ENCODE measurements at places on chromosomes 11 and 22.

DNA sequence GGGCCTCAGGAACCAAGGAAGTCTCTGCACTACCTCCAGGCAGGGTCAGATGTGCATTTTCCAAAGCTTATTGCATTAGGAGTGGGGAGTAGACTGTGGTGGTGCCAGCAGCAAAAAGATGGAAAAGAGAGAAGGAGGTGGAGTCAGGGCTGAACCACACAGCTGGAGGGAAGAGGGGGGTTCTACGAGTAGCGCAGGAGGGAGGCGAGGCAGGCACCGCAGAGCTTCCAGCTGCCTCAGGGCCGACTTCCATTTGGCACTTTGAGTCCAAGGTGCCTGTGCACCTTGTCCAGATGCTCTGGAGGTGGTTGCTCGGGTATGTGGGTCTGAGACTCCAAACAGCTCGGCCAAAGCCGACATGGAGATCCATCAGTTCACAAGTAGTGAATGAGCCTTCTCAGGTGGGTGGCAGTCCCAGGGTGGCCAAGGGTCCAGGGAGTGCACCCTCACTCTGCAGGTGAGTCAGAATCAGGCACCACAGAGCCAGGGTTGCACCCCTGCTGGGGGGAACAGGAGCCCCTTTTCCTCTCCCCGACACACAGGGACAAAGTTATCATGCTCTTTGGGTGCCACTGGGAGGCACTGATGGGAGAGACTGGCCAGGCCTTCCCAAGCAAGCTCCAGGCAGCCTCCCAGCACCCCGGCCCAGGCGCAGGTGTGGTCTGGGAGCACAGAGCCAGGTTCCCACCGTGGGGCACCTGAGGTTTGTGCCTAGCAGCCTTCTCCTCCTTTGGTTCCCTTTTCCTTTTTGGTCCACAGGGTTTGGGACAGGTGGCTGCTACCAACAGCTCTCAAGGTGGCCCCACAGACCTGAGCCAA lies 30.2 kb downstream of the GGT5 start:
- DNase-seq: no peak

DNA sequence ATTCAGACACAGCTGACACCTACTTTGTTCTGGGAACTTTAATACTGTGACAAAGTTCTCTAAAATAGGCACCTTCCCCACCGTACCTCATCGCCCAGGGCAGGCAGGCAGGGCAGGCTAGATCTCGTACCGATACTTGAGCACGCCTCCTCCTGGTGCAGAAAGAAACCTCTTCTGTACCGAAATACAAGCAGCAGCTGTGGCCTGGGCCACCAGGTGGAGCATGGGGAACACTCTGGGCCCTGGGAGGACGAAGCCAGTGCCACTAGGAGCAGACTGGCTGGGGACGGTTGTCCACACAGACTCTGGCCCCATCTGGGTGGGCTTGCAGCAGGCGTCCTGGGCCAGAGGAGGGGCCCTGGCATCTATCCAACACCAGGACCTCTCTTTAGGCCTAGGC lies 12.8 kb downstream of the PMM1 start:
- peak; percentile 20 for DNase-seq

DNA sequence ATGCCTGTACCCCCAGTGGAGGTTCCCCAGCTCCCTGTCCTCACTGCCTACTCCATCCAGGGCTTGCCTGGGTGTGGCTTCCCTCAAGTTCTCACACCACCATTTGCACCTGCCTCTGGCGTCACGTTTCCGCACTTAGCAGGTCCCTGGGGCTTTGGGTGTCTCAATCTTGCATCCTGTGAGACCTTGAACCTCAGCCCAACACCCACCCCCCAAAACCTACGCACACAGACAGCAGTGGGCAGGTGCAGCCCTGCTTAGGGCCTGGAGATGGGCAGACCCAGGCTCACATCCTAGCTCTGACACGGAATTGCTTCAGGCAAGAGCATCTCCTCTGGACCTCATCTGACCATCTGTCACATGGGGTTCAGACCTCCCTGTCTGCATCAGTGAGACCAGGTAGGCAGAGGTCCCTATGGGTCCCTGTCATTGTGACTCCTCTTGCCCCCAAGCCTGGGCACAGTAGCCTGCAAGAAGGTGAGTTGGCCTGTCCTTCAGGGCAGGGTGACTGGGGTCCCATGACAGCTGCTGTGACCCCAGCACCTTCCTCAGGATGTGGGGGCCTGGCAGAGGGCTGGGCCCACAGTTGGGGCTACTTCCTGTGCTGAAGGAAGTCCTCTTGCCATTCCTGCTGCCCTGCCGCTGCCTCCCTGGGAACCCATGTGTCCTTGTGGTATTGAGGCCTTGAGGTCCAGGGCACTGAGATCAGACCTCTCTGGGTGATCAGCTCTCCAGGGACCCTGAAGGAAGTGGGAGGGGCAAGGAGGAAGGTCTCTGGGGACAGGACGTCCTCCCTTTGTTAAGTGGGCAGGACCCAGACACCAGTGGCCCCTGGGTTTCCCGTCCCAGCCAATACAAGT lies 2.0 kb downstream of the SIPA1 start:
- peak; percentile 66 for DNase-seq

DNA sequence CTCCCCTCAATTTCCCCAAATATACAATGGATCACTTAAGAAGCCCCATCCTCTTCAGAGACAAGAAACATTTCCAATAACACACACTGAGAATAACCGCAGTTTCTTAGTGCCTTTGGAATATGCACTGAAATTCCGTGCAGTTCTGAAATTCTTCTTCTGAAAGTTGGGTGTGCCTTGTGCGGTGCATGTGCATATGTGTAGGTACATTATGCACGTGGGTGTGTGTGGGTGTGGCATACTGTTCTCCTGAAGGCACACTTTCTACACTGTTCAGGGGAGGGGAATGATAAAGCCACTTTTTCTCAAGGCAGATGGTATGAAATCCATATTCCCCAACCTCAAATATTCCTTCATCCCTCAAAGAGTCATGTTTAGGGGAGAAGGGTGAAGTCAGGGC lies 1.7 kb downstream of the EXPH5 start:
- no peak for DNase-seq

- no peak for DNase-seq
Observed at GRCh38 chr11:102115557-102115956, 5.3 kb downstream of the YAP1 start.

DNA sequence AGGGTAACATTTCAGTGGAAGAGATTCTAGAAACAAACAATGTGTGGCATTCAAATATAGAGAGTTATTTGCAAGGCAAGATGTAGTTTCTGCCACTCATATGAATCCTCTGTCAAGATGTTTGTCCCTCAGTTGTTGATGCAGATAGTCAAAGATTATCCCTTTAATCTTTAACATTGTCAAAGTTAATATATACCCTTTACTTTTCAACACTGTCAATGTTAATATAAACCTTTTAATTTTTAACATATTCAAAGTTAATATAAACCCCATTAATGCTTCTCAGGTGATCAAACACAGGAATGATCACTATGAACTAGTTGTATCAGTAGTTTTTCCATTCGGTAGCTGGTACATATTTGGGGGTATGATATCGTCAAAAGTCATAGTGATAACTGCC lies 51.9 kb upstream of the PICALM start:
- DNase-seq: no peak

DNA sequence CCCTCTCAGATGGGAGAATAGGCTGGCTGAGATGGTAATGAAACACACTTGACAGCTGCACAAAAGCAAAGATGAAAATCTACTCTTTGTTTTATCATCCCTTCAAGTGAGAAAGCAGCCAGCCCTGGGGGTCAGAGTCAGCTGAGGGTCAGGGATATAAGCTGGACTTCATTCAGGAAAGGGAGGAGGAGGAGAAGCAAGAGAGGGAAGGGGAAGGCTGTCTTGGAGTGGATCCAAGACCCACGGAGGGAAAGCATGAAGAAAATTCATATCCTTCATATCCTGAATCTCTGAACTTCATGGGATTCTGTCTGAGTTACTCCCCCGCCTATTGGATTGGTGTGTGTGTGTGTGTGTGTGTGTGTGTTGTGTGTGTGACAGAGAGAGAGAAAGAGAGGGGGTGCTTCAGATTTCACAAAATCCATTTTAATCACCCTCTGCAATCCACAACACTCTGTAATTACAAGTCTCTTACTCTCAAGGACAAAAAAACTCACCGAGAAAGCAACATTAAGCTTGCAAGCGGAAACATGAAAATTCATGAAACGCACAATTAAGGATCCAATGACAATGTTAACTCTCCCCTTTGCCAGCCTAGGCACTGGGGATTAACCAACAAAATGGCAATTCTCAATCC lies 327.7 kb downstream of the TENM4 start:
- no peak for DNase-seq

DNA sequence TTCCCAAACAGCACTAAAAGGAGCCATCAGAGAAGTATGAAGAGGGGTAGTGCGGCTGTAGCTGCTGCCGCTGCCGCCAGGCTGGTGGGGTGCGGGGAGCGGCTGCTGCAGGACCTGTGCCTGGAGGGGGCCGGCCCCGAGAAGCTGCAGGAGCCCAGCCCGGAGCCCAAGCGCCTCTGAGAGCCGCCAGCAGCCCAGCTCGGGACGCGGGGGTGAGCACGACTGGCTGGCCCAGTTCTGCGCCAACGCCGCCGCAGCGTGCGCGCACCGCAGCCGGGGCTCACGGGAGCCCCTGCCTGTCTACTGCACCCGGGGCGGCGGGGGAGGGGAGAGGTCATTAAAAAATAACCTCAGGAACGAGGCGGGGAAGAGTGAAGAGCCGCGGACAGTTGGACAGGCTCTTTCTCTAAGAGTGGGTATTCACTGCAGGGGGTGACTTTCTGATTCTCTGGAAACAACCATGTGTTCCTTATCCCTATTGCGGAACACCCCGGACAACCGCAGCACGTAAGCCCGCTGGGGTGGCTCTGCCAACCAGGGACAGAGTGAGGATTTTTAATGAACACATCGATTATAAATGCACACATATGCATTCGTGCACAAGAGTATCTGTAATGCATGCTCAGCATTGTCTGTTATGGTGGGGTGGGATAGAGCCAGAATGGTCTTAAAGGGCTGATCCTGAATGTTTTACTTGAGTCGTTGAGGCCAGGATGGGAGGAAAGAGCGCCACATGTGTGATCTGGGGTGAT lies 453 bp downstream of the GAS2 start:
- no peak for DNase-seq

DNA sequence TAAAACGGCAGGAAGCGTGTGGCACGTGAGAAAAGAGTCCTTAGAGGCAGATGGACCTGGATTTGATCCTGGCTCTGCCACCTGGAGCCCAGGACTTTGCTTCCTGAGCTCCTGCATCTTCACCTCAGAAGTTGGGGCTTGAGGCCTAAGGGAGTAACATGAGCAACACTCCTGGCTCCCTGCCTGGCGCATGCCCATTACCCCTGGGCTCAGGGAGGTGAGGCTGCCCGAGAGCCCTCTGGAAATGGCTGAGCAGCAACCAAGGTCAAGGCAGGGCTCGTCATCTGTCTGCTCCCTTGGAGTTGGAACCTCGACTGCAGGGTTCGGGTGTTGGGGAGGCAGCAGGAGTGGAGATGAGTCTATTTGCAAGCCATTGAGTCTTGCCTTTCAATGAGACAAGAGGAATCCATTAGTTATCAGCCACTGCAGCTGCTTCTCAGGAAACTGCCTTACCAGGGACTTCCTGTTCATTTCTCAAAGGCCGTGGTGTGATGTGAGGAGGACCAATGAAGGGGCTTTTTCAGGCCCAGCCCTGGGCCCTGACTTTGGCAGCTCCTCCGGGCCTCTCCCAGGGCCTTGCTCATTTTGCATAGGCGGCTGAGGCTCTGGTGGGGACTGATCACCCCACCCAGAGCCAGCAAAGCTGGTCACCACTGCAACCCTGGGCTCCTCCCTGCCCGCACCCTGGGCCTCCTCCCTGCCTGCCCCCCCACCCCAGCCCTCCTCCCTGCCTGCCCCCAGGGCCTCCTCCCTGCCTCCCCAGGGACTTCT lies 6.4 kb downstream of the FADS2 start:
- peak; percentile 45 for DNase-seq

GRCh38 chr22:16915701-16916100 lies 90.5 kb upstream of the XKR3 start:
- no peak for DNase-seq

GRCh38 chr11:102284008-102284407 lies 33.3 kb upstream of the BIRC3 start:
- DNase-seq: no peak

- DNase-seq: no peak
Observed at GRCh38 chr11:129270446-129270845, 78.3 kb upstream of the ARHGAP32 start.

DNA sequence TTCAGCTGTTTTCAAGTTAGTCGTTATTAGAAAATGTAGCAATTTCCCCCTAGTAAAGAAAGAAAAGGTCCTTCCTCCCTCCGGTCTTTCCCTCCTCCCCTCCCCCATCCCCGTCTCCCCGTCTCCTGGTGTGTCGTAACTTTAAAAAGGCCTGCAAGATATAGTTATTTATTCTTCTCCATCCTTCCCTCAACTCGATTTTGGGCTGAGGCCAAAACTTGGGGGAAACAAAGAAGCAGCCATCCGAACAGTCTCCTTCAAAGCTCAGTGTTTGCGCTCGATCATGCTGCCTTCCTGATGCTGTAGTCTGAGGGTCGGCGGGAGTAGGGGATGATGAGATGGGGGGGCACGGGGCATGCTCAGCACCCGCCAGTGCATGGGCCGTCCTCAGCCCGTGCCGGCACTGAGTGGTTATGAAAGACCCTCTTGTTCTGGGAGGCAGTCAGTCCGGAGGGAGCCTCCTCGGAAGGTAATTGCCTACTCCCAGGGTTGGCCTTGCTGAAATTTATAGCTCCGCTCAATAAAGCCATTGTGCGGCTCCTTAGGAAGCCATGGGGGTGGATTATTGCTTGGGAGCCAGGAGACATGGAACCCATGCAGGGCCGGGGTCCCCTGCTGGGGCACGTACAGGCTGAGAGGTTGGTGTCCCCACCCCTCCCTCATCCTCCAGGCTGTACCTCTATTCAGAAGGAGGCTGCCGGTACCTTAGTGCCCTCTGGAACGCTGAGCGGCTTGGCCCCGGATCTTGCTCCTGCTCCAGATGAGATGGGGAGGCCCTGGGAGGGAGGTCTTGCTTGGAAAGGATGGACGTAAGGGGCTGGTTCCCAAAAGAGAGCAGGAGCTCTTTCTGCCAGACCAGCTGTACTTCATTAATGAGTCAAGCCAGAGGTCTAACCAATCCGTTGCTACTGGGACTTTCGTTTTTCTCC lies 212.7 kb upstream of the CADM1 start:
- DNase-seq: no peak

DNA sequence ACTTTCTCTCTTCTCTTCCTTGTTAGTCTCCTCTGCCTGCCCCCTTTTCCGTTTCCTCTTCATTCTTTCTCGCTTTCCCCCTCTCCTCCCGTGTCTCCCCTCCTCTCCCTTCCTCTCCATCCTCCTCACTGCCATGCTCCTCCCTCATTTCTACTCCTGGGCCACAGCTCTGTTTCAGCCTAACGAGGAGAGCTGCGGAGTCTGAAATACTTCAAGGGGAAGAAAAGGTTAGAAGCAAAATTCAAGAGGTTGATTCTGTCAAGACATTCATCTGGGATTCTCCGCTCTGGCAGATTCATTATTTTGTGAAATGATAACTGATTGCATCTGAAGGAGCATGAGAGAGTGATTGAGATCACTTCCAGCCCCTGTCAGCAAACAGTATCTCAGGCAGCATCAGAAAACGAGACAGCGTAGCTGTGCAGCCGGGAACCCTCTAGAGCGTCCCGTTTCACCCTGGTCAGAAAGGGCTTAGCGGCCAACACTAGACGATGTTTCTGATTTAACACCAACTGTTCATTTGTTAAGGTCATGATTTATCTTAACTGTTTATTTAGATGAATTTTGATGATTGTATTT lies 279.3 kb upstream of the B3GAT1 start:
- no peak for DNase-seq
